ENCODE measurements at places on chromosomes 7 and 10.

GRCh38 chr7:159117366-159118196 lies 27.1 kb downstream of the VIPR2 start:
- no peak for DNase-seq

DNA sequence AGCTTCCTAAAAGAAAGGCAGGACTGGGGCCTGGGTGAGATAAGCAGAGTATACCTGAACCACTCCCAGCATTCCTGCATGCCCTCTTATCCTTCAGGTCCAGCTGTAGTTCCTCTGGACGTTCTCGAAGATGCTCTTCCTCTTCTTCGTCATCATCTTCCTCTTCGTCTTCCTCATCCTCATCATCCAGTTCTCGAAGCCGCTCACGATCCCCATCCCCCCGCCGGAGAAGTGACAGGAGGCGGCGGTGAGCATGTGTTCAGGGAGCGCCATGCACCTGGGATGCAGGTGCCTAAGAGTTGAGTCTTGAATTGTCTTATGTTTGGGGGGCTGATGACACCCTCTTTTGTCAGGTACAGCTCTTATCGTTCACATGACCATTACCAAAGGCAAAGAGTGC lies 3.9 kb upstream of the NOLC1 start:
- no peak for DNase-seq

DNA sequence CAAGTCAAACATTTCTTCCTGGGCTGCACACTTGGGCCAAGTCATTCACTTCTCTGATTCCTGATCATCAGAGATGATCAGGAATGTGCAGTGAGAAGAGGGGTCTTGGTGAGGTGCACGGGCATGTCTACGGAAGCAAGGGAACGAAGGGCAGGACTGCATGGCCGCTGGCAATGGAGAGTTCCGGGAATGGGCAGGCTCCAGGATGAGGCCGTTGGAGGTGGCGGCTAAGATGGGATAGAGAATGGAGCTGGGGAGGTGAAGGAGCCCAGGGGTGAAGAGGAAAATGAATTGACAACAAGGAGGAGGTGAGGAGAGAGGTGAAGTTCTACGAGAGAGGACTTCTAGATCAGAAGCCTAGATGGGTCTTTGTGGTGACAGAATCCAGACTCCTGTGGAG lies 260.0 kb downstream of the GRID1 start:
- DNase-seq = no peak

GRCh38 chr7:40757109-40757508 lies 622.3 kb downstream of the SUGCT start:
- DNase-seq = no peak

- DNase-seq = no peak
These were observed 34.1 kb downstream of the LRRC20 start for GRCh38 chr10:70348228-70348850.

- no peak for DNase-seq
These were observed 45.8 kb upstream of the WIPI2 start for GRCh38 chr7:5143935-5144903.

DNA sequence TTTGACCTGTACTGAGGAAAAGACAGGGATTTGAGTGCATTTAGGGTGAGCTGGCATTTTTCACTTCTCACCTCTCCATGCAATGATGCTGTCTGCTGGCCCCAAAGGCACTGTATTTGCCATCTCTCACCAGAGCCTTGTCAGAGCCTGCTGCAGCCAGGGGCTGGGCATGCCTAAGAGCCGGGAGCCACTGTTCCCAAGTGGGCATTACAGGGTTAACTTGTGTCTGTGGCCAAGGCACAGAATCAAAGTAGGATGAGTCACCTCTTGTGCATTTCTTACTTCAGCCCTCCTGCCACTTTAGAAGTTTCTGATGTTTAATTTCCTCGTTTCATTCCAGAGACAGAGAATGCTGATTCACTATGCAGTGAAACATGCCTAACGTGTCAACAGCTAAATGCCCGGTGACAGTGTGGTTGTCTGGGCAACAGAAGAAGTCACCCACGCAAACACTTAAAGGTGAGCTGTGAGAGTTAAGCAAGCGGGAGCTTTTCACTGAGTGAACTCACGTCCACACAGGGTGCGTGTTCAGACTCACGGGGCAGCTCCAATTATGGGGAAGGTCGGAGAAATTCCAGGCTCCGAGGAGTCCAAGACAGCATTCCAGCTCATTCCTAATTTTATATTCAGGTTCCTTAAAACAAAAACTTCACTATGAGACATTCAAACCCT lies 57.1 kb upstream of the IGFBP3 start:
- DNase-seq = no peak

- no peak for DNase-seq
These were observed at the start of gene FEZF1 for GRCh38 chr7:122304319-122304975. FEZF1 (minus strand) TSS chr7:122304750; CDS start chr7:122304437, 313 bp downstream.

- DNase-seq = no peak
These were observed 13.1 kb upstream of the PDK4 start for GRCh38 chr7:95609277-95609971.

GRCh38 chr7:69657331-69657730 lies 59.1 kb downstream of the AUTS2 start:
- DNase-seq = no peak

GRCh38 chr7:1013581-1013980 lies 30.6 kb downstream of the CYP2W1 start:
- no peak for DNase-seq

DNA sequence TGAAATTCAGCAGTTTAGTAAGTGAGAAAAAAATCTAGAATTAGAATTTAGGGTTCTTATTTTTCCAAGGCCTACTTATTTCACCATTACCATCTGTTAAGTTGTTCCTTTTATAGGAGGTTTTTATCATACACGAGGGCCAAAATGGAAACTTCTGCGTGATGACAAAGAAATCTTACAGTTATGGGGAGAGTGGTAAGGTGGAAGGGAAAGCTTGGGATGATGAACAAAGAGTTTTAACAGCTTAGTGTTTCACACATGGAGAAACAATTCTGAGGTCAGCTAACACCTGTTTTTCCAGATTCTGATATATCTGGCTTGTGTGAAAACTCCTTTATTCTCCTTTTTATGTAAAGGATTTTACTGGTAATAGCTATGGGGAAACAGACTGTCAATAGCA lies 49.8 kb upstream of the SEMA3C start:
- DNase-seq = no peak

- no peak for DNase-seq
These were observed 115.1 kb downstream of the TPK1 start for GRCh38 chr7:144720710-144721109.

DNA sequence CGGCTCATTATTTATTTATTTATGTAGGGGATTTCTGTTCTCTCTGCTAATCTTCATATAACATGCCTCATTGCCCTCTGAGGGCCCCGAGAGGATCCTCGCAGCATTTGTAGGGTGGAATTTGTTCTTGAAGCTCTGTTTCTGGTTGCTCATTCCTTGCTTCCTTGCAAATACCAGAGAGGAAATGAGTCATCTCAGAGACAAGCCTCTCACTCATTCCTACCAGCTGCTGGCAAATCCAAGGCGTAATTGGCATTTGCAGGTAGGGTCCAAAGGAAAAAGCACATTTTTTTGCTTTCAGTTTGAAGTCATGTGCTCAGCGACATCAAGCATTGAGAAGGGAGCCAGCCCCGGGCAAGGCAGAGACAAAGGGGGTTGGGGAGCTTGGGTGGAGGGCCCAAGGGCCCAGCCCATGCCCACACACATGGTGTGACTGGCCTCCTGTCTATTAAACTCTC lies 501.6 kb downstream of the GALNT17 start:
- DNase-seq = no peak

- DNase-seq = no peak
These were observed 14.8 kb upstream of the LSM8 start for GRCh38 chr7:118169146-118169545.

DNA sequence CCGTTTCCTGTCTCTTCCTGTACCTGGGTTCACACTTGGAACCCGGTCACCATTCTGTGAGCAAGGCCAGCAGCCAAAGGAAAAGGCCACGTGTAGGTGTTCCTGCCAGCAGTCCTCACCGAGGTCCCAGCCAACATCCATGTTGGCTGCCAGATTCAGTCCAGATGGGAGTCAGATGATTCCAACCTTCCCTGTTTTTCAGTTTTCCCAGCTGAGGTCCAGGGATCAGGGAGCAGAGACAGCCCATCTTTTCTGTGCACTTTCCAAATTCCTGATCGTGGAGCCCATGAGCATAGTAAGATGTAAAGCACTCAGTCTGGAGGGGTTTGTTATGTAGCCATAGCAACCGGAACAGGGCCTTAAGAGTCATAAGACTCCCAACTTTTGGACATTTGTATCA lies 3.9 kb upstream of the PVRIG start:
- DNase-seq = no peak

GRCh38 chr10:98429320-98430072 lies 14.5 kb upstream of the PYROXD2 start:
- no peak for DNase-seq

GRCh38 chr7:158602041-158602440 lies 14.4 kb upstream of the PTPRN2 start:
- no peak for DNase-seq

GRCh38 chr7:107372298-107372697 lies 97.6 kb upstream of the GPR22 start:
- no peak for DNase-seq

DNA sequence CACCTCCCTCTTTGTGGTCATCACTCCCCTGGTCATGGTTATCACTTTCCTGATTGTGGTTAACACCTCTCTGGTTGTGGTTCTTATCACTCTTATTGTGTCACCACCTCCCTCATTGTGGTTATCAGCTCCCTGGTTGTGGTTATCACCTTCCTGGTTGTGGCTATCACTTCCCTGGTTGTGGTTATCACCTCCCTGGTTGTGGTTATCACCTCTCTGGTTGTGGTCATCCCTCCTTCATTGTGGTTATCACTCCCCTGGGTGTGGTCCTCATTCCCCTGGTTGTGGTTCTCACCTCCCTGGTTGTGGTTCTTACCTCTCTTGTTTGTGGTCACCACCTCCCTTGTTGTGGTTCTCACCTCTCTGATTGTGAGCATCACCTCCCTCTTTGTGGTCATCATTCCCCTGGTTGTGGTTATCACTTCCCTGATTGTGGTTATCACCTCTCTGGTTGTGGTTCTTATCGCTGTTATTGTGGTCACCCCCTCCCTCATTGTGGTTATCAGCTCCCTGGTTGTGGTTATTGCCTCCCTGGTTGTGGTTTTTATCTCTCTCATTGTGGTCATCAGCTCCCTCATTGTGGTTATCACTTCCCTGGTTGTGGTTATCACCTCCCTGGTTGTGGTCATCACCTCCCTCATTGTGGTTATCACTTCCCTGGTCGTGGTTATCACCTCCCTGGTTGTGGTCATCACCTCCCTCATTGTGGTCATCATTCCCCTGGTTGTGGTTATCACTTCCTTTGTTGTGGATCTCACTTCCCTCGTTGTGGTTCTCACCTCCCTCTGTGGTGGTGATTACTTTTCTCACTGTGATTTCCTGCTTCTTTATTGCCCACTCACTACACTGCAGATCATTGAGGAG lies 106.7 kb downstream of the GPR26 start:
- no peak for DNase-seq

DNA sequence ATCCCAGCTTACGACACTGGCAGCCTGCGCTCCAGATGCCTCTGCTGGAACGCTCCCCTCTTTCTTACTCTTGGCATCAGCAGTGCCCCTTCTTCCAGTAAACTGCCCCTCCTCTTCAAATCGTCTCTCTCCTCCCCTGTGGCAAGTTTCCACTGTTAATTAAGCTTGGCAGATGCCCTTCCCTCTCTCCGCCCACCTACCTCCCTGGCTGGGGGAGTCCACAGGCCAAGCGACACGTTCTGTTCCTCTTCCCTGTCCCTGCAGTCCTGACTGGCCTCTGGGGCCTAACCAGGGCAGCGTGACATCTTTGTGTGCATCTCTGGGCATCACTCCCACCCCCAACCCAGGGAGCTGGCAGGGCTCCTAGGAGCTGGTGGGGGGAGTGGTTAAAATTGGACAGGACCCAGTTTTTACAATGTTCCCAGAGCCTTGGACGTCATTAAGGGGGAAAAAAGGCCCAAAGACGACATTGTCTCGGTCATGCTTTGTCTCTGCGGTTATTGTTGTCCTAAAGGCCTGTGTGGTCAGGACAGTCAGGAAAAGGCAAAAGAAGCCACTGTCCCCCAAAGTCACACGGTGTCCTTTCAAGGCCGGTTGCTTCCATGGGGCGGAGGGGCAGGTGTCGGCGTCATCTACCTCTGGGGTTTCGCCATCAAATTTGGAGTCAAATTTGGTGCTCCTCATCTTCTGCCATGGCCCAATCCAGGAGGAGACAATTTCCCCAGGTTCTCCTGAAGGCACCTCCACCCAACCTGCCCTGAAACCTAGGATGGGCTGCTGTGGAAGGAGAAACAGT lies 54.2 kb downstream of the DLG5 start:
- DNase-seq = peak; percentile 92

DNA sequence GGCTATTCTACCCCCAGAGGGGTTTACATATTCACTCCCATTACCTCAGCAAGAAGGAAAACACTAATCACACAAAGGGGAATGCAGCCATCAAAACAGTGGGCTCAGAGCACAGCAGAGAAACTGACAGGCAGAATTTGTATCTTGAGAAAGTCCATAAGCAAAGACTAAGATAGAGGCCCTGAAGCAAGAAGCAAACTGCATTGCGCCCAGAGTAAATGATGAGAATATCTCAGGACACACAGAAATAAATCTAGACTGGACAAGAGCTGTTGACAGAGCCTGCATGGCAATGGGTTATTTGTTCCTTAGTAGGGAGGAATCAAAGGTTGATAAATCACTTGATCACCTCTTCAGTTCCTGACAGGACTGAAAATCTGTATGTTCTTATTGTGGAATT lies 440.7 kb upstream of the CELF2 start:
- DNase-seq = no peak

GRCh38 chr10:85256481-85256880 lies 928.1 kb downstream of the CCSER2 start:
- no peak for DNase-seq

DNA sequence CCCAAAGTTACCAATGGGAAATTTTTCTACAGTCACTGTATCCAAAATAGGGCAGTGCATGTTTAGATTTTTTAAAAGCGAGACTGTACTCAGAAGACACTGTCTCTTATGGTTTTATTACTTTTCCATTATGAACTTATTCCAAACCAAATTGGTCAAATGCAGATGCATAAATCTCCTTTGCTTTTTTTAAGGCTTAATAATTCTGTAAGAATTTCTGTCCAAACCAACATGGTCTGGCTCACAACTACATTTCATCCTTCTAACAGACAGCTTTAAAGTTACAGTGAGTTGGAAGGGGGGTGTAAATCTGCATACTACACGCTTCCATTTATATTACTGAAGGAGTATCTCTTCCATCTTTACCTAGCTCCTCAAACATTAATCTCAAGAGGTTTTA lies 199.2 kb downstream of the SLC25A13 start:
- no peak for DNase-seq

GRCh38 chr7:70456719-70457118 lies 675.2 kb upstream of the GALNT17 start:
- DNase-seq = no peak

DNA sequence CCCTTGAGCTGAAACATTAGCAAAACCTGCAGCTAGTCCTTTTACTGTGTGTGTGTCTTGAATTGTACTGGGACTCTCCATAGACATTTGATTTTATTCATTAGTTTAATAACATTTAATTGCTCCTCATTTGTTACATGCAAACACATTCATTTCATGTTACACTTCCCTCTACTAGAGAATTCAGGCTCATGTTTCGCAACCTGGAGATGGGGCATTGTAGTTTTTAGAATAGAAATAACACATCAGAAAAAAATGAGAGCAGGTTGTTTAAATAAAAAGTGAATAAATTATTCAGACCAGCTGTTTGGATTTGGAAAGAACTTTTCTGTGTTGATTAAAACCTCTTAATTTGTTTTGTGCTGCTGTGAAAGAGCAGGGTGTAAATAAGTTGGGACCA lies 243.9 kb downstream of the ETV1 start:
- DNase-seq = no peak

Data from hippocampal formation (tissue), 2 donors.